Hematopoietic multipotent progenitor cell treated with erythropoietin and hydrocortisone succinate and interleukin-3 and kit ligand, for 6 days (in vitro differentiated cells): ENCODE measurements at places on chromosomes 7 and 10.

DNA sequence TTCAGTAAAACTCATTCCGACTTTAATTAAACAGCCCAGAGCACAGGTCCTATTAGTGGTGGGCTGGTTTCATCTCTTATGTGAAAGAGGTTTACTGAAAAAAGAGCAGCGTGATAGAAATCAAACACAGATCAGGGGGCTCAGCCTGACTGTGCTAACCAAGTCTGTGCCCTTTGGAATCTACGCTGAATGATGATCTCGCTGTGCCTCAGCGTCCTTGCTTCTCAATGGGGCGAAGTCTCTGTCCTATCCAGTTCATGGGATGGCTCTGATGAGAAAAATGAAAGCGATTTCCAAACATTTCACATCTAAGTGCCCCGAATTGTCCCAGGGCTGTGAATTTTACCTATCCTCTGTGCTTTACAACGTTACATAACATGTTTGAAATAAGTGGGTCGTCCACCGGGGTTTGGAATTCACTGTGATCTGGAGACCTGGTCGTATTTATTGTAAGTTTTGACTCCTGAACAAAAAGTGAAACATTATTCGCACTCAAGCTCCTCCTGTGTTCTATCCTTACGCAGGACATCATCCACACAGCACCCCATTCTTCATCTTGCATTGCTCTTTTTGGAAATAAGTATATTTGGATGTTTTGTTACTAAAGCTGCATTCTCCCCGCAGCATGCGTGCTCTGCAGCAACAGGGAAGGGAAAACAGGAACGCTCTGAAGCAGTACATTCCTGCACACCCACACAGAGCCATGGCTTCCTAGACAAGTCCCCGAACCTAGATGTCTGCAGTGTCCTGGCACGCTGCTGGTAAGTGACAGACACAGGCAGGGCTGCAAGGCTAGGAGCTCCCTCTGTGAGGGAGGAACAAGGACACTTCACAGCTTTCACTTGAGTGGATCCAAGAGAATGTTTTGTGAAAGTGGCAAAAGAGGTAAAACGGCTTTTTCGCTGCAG is 83.5 kb downstream of the SLC37A3 start:
- no peak for DNase-seq

DNA sequence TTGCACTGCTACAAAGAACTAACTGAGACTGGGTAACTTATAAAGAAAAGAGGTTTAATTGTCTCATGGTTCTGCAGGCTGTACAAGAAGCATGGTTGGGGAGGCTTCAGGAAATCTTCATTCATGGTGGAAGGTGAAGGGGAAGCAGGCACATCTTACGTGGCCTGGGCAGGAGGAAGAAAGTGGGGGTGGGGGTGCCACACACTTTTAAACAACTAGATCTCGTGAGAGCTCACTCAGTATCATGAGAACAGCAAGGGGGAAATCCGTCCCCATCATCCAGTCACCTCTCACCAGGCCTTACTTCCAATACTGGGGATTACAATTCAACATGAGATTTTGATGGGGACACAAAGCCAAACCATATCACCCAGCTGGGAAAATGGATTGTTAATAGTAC is 281.7 kb downstream of the AUTS2 start:
- DNase-seq: no peak

DNA sequence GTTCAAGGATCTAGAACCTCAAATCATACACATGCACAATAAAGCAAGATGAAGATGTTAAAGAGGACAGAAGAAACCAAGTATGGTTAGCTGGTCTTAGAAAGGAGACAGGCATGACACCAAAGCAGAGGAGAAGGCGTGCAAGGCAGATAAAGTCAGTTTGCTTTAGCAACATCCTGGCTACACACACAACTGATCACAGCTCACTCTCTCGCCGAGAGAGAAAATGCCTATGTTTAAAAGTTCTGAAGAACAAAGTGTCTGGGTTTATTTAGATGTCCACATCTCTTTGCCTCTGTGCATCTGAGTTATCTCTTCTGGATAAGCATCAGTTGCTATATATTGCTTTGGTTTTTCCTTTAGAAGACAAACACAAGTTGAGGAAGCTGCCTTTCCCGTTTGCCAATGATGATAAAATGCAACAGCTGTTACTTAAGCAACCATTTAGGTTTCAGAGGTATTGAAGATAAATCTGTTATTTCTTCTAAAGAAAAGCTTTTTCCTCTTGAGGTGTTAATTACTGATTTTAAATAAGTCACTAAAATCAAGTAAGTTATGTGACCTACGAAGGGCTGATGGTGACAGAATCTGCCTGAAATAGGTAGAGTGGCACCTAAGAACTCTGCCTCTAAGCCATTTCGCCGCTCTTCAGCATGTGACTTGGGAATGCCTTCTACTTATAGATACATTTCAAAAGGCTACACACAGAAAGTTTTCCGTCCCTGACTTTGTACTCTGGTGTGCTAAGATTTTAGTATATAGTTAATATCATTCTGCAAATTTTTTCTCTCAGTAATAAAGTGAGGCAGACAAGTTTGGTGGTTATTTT is 146.2 kb upstream of the ASAH2 start:
- peak; percentile 70 for DNase-seq

DNA sequence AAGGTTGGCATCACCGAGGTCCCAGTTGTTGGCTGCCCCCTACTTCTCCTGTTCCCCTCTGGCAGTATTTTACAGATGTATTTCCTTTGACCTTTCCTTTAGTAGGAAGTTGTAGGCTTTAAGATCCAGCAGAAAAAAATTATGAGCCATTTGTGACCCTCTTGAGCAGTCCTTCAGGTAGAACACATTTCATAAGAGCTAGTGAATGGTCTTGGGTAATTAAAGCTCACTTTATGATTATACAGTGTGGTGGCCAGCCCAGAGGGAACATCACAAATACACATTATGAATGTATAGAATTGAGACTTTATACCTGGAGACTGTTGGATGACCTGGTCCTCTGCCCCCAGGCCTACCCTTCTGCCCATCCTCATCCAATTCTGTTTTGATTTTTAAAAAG is 57.0 kb downstream of the KAT6B start:
- DNase-seq: no peak

DNA sequence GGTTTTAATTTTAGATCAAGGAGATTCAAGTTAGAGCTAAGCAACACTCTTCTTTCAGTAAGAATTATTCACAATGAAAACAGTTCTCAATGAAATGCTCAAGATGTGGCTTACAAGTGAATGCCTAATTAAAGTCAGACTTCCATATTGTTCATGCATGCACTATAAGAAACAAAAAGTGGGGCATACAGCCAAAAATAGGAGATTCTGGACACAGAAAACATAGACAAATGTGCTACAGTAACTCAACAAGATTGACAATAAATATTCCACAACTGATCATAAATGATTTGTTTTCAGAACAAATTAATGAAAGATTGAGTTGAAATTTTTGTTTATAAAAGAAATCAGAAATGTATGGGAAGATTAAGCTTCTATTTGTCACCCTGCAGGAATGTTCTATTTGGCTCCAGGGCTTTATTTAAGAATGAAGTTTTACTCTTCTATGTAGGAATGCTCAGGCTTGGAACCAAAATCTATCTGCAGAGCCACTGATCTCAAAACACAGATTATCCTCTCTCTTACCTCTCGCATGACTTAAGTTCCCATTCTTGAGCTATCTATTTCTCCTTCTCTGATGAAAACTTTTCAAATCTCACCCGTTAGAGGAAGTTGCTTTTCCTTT is 89.0 kb upstream of the PIP4K2A start:
- DNase-seq: no peak

DNA sequence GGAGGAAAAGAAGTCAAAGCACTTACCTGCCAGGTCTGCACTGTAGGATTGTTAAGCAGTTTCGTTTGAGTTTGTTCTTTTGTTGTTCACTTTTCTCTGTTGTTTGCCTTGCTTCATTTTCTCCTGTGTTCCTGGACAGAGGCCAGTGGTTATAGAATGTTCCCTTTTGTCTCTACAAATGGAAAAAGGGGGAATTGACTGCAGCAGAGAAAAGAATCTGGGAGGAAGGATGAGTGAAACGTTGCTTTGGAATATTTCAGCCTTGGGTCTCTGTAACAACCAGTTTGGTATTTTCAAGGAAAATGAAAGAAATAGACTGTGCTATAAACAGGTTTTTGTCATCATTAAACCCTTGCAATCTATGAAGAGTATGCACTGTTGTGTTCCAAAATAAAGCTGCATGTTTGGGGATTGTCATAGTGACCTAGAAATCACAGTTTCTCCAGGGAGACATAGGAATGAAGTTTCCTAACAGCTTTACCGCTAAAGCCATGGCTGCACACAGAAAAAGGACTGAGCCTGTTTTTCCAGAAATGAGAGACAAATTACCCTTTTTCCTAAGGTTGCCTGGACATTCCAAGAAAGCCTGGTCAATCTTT is 60.8 kb upstream of the HABP2 start:
- no peak for DNase-seq

- DNase-seq: no peak
These were observed 2.8 kb downstream of the GFRA1 start for GRCh38 chr10:116270126-116270770.

GRCh38 chr10:526651-527312 is 162.7 kb downstream of the DIP2C start:
- no peak for DNase-seq

DNA sequence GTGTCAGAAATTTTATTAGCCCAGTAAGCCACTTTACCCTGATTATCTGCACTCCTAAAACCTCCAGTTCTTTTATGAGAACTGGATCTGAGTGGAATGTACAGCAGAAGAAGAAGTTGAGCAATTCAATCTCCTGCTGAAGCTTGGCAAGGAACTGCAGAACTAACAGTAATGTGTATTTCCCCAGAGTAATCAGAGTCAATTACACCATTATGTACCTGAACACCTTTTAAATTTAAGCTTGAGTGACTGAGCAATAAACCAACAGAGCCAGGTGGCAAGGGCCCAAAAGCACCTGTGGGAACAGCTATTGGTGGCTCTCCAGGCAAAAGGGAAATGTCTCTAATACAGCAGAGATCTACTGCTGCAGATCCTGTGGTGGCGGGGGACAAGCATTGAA is 40.1 kb upstream of the AKR1C2 start:
- DNase-seq: no peak

DNA sequence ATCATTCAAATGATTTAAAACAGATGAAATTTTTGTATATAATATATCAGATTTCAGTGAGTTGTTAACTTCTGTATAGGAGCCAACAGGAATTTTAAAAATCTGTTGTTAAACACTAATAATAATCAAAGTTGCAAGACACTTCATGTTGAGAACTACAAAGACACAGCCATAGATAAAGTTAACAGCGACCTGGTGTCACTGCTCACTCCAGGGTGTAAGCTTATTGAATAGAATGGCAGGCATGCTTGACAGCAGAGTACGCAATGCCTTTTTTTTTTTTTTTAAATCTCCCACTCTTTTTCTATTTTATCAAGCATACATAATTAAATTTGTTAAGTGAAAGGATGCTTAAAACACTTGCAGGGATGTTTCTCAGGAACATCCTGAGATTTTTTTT is 32.0 kb downstream of the PCDH15 start:
- no peak for DNase-seq

- DNase-seq: no peak
These were observed 41.7 kb downstream of the PPP1R3C start for GRCh38 chr10:91590904-91591796.

DNA sequence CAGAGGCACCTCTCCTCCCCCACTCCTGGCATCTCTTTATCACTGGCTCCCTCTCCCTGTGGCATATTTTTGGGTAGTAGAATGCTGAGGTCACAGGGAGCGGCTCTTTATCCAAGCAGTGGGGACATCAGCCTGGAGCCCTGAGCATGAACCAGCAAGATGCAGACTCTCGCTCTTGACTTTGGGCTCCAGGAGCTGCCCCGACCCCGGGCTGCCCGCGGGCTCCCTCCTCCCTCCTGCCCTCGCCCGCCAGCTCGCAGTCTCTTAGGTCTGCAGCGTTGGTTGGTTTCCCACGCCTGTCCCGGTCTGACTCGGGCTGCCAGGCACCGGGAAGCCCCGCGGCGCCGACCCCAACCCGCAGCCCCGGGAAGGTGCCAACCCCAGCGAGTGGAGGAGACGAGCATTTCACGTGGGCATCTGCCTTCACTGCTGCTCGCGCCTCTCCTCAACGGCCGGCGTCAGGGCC is 1.3 kb downstream of the INSYN2A start:
- peak; percentile 15 for DNase-seq

DNA sequence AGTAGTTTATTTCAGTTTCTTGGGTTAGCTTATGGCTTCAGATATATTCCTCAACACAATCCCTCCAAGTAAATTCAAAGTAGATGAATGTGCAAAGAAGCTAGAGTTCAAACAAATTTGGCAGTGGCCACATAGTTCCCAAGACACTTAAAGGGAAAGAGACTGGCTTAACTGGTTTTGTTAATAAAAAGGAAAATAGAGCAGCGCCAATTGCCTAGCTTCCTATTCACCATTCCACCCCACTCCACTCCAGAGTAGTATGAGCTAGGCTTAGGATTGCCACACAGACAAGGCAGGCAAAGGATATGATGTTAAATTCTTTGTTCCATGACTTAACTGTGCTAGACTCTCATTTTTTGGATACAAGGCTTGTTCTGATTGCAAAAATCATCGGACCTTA is 2.0 kb downstream of the XRCC2 start:
- DNase-seq: no peak

DNA sequence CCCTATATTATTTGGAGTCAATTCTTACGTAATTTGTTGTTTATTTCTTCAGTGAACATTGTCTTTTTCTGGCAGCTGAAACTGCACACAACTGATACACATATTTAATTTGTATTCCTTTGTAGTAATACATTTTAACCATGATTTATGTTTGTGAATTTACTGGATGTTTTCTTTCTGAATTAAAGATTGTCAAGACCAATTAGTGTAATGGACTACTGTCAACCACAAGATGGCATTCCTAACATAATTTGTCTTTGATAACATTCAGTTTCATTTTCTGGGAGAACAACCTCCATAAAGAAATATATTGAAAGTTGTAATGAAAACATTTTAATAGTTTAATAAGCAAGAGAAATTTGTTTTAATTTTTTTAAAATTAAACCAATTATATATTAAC is 10.1 kb downstream of the THNSL1 start:
- peak; percentile 53 for DNase-seq

DNA sequence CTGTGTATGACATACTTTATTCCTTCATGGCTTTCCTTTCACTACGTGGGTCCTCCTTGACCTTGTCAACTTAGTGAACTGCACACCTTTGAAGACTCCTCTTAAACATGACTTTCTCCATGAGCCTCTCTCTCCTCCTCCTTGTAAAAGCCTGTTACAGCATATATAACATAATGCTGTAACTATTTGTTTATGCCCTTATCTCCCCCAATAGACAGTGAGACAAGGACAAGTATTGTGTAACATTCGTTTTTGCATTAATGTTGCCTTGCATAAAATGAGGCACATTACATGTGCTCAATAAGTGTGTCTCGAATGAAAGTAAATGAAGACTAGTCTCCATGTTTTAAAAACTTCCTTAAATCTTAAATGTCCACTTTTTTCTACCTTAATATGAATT is 4.3 kb upstream of the LAMB1 start:
- no peak for DNase-seq

- DNase-seq: no peak
These were observed 25.8 kb downstream of the DOCK1 start for GRCh38 chr10:126930883-126931503.

DNA sequence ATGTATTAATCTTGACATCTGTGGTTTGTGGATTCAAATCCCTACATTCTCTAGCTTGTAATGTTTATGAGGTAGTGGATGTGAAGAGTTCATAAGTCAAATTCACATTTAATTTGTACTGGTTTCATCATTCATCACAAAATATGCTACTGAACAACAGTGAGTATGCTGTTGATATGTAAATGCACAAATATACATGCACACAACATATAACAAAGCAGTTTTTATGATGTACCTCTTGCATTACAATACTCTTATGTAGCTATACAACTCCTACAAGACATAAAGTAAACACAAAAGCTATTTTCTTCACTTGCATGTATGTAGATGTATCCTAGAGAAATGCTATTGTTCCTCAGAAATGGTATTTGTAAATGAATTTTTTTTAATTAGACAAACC is 111.0 kb upstream of the ANTXRL start:
- no peak for DNase-seq
